ENCODE measurements at places on chromosomes 2 and 18.

- no peak for DNase-seq
Observed at GRCh38 chr2:113039719-113040118, 12.9 kb downstream of the IL36B start.

DNA sequence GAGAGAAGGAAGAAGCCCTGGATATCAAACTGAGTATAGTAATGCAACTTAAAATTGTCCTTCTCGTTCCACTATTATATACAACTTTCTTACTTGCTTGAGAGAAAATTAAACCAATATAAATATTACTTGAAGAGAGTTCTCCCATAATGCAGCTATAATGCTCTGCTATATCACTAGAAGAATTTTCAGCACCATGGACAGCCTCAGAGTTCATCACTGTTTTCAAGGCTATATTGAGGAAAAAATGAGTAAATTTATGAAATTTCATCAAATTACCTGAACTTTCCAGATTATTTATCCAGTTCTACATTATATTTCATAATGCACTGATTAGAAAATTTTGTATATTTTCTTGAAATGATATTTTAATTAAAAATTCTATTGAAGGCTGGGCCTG, 1053.5 kb upstream of the FAM98A start:
- peak; percentile 64 for DNase-seq

DNA sequence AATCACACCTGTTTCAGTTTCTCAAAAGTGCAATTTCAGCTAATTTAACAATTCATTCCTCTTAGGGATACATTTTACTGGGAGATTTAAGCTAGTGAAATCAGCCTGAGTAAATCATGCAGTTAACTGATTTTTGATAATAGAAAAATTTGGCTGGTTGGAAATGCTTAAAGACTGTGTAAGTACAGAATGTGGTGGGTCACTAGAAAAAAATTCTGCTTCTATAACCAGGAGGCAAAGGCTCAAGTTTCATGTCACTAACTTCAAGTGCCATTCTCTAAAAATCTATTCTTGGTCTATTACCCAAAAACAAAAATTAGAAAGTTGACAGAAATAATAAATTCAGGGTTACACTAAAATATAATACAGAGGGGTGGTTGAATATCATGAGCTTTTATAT, 271.3 kb downstream of the CCDC178 start:
- no peak for DNase-seq

GRCh38 chr2:217301142-217301925, 441.5 kb upstream of the TNP1 start:
- DNase-seq: no peak

DNA sequence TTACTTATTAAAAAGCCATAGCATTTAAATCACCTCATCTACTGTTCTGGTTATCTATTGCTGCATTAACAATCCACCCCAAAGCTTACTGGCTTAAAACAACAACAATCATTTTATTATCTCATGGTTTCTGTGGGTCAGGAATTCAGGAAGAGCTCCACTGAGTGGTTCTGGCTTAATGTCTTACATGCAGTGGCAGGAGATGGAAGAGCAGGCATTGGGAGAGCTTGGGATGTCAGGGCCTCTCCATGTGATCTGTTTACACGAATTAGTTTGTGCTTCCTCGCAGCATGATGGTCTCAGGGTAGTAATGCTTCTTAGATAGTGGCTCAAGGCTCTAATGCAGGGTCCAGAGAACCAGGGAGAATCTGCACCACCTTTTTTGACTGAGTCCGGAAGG, 14.4 kb upstream of the REL start:
- no peak for DNase-seq

Measured in SJCRH30 (cell line).